ENCODE measurements at places on chromosomes 16 and 17. TPM values are rescaled to one million over a fixed set of nuclear protein-coding genes. Genes with fewer than 3 reads are reported as not detected.

GRCh38 chr16:57245472-57246113 is 534 bp downstream of the ARL2BP start:
- peak overlapping the region; percentile 91 for H3K27ac ChIP-seq
- H3K36me3 ChIP-seq, result no peaks in the 10 kb centered on the region
- H3K4me3 ChIP-seq, result peak overlapping the region; percentile 72
- peaks cover 7% of the 10 kb centered on the region for H3K4me1 ChIP-seq
- H3K27me3 ChIP-seq, result no peaks in the 10 kb centered on the region

DNA sequence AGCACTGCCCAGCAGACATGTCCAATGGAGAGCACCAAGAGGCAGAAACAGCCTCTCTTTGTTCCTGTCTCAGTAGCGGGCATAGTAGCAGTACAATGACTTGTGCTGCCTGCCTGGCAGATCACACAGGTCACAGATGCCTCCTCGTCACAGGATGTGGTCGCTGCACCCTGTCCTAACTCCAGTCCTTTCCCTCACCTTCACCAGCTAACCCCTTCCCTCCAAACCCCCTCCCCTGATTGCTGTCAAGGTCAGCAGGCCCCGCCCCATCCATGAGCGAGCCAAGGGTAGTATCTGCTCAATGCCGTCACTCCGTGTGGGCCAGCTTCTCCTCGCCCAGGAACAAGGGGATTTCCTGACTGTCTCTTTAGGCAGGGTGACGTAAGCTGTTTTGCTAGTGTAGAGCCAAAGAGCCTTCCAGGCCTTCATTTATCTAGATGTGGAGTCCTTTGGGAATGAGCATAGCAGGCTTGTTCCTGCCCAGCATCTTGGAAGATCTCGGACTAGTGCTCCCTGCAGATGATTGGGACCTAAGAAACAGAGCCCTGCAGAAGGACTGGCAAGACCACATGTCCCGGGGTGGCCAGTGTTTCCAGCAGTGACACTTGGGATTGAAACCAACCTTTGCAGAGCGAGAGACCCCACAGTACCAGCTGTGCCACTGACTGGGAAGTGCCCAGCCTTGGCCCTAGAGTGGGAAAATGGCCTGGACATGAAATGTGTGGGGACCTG is 75.9 kb upstream of the TNRC6C start:
- no peak overlapping the region for H3K27ac ChIP-seq
- peak; percentile 68 for DNase-seq
- H3K27me3 ChIP-seq, result peaks cover 3% of the 10 kb centered on the region
- no peaks in the 10 kb centered on the region for H3K4me1 ChIP-seq
- no peak overlapping the region for H3K4me3 ChIP-seq

DNA sequence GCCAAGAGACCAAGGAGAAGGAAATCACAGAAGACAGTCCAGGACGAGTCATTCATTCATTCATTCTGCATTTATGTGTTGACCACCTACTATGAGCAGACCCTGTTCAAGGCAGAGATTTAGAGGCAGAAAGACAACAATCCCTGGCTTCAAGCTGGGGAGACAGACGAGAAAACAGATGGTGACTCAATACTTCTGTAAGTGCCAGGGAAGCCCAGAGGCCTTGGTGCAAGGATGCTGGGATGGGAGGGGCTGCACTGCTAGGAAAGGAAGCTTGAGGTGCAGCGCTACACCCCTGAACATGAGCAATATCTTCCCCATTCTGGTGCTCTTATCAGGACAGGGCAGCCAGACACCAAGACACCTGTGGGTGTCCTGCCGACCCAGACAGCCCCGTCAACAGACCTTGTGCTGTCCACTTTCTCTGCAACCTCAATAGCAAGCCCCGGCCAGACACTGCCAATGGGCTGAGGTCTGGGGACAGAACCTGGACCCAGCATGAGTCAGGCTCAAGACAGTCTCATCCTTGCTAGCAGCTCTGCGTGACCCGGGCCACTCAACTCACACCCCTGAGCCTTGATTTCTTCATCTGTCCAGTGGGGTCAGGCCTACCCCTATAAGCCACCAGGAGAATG is 163.5 kb downstream of the COPRS start:
- no peak overlapping the region for H3K4me3 ChIP-seq
- no peaks in the 10 kb centered on the region for H3K36me3 ChIP-seq
- H3K27me3 ChIP-seq, result no peaks in the 10 kb centered on the region
- H3K4me1 ChIP-seq, result no peaks in the 10 kb centered on the region
- H3K27ac ChIP-seq, result no peak overlapping the region

DNA sequence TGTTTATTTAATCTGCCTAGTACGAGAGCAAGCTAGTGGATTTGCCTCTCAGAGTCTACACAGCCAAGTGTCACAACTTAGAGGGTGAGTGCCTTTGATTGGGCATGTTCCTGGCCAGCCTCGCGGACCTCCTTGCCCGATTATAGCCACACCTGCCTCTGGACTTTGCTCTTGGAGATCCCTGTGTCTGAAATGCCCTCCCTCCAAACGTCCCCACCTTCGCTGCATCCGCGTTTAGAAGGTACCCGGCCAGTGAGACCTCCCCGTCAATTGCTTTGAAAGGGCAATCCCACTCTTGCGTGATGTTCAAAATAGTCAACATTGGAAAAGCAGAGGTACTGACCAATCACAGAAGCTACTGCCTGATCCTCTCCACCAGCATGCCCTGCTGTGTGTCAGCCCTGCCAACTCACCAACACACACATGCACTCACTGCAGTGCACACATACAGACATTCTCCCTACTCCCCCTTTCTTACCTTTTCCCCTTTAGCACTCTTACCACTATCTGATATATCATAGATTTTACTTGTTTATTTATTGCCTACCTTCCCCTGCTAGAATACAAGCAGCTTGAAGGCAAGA is 6.5 kb upstream of the SDK2 start:
- no peak overlapping the region for H3K27ac ChIP-seq
- H3K36me3 ChIP-seq, result no peaks in the 10 kb centered on the region
- H3K4me1 ChIP-seq, result no peaks in the 10 kb centered on the region
- no peak overlapping the region for H3K4me3 ChIP-seq

DNA sequence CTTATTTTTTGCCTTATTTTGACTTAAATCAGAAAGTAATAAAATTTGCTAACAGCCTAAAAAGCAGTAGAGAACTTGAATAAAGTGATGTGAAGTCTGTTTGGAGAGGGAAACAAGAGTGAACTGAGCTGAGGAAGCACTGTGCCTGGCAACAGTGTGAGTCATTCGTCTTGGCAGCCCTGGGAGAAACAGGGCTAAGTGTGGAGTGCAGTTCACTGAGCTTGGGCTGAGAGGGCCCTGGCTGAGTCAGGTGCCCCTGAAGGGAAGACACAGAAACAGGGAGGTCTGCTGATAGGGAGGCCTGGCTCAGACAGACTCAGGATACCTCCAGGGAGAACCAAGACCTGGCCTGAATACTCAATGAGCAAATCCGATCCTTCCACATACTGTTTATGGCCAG is 132.1 kb downstream of the HS3ST4 start:
- H3K27ac ChIP-seq, result no peak overlapping the region
- no peak for DNase-seq
- H3K36me3 ChIP-seq, result no peaks in the 10 kb centered on the region
- H3K4me3 ChIP-seq, result no peak overlapping the region

- H3K36me3 ChIP-seq, result no peaks in the 10 kb centered on the region
- no peak overlapping the region for H3K4me3 ChIP-seq
- no peak overlapping the region for H3K27ac ChIP-seq
- DNase-seq, result no peak
- no peaks in the 10 kb centered on the region for H3K4me1 ChIP-seq
- no peaks in the 10 kb centered on the region for H3K27me3 ChIP-seq
Observed at GRCh38 chr16:73213732-73214455, 166.0 kb upstream of the ZFHX3 start.

DNA sequence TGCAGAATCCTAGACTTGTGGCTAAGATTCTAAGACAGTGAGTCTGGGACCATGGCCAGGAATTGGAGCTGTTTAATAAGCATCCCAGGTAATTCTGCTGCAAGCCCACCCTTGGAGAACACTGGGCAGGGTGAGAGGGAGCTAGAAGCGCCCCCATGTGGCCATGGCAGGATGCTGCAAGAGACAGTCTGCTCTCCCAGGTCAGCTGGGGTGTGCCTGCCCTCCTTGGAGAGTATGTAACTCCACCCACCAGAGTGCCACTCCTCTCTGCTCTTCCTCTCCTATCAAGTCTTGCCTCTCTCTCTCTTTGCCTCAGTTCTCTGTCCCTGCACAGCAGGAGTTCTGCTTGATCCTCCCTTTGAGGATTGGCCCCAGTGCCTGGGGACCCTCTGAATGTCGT is 14.9 kb downstream of the RCVRN start:
- H3K27me3 ChIP-seq, result no peaks in the 10 kb centered on the region
- no peaks in the 10 kb centered on the region for H3K4me1 ChIP-seq
- no peak for DNase-seq
- H3K36me3 ChIP-seq, result no peaks in the 10 kb centered on the region

GRCh38 chr16:2171601-2172178 is 16.1 kb downstream of the TRAF7 start:
- no peak for DNase-seq
- H3K27ac ChIP-seq, result no peak overlapping the region
- H3K27me3 ChIP-seq, result no peaks in the 10 kb centered on the region

DNA sequence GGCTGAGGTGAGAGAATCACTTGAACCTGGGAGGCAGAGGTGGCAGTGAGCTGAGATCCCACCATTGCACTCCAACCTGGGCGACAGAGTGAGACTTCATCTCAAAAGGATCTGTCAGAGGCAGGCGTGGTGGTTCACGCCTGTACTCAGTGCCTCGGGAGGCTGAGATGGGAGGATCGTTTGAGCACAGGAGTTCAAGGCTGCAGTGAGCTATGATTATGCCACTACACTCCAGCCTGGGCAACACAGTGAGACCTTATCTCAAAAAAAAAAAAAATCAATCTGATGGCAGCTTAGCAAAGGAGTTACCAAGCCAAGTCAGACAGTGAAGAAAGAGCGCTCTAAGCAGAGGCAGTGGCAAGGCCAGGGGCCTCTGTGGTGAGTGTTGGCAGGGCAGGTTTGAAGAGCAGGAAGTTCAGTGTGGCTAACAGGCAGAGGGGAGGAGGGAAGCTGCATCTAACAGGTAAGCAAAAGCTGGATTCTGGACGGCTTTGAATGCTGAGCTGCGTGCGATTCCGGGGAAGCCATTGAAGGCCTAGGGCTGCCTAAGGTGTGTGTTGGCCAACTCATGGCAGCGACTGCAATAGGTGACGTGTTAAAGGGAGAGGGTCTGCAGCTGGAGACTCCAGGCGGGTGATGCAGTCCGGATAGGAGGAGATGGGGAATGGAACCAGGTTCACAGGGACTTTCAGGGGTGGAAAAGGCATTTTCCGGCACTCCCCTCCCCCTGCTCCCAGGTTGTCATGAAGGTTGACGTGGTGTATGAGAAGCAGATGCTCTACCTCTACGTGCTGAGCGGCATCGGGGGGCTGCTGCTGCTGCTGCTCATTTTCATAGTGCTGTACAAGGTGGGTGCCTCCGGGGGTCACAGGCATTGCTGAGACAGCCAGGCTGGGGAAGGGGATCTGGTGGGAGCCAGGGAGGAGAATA is 7.0 kb downstream of the ZNF768 start:
- H3K4me1 ChIP-seq, result no peaks in the 10 kb centered on the region
- no peak for DNase-seq
- no peak overlapping the region for H3K27ac ChIP-seq
- H3K4me3 ChIP-seq, result no peak overlapping the region
- H3K27me3 ChIP-seq, result no peaks in the 10 kb centered on the region
- H3K36me3 ChIP-seq, result no peaks in the 10 kb centered on the region

GRCh38 chr16:48385253-48386150 is at the start of gene SIAH1:
SIAH1 (minus strand) TSS chr16:48385413; CDS start chr16:48362428, 22,985 bp downstream.
- peak; percentile 96 for DNase-seq
- peaks cover 21% of the 10 kb centered on the region for H3K4me1 ChIP-seq
- H3K36me3 ChIP-seq, result no peaks in the 10 kb centered on the region
- H3K27me3 ChIP-seq, result no peaks in the 10 kb centered on the region

DNA sequence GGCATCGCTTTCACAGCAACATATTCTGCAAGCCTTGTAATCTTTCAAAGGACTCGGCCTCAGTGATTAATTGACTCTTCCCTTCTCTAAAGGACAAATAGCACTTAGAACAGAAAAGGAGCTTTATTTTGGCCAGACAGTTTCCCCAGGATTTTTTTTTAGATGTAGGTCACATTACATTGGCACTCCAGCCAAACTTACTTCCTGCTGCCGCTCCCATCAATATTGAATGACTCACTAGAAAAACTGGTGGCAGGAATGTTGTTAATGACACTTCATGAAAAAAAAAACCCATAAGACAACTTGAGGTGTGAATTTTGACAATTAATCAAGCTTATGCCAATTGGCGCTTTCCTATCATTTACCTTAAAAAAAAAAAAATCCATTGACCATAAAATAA is 432.6 kb downstream of the TOX3 start:
- H3K4me3 ChIP-seq, result no peak overlapping the region
- no peak overlapping the region for H3K27ac ChIP-seq
- no peaks in the 10 kb centered on the region for H3K4me1 ChIP-seq
- DNase-seq, result no peak
- H3K27me3 ChIP-seq, result no peaks in the 10 kb centered on the region

DNA sequence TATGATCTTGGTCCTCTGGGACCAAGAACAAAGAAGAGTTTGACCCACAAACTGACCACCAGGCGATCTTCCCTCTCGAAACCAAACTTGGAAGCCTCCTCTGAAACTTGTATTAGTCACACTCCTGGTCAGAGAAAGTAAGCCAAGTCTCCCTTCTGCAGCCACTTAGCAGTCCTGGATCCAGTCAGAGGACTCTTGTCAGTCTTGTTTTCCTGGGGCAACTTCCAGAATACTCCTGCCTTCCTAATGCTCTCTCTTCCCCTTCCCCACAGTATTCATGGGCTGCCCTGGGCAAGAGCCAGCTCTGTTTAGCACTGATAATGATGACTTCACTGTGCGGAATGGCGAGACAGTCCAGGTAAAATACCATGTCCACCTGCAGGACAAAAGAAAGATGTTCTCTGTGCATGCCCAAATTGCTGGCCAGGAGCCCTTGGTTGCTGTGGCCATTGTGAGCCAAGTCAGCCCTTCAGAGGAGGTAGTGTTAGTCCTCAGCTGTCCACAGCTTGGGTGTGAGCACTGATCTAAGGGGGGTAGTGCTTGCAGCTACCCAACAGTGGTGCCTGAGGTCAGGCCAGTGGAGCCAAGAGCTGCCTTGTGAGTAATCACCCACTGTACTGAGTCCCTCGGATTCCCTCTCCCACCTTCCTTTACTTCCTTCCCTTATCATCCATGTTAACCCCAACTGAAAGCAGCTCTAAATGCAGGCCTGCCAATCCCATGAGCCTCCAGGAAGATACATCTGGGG is 31.2 kb downstream of the CDH3 start:
- no peak overlapping the region for H3K4me3 ChIP-seq
- no peak for DNase-seq
- H3K27me3 ChIP-seq, result no peaks in the 10 kb centered on the region
- H3K27ac ChIP-seq, result no peak overlapping the region

The TIMP2 gene
- total RNA-seq, result 39.9 TPM

The HEATR9 gene
- total RNA-seq, result not detected

The RUSF1 gene
- total RNA-seq, result 39.9 TPM

The FOXJ1 gene
- total RNA-seq, result 1.2 TPM

The PITPNC1 gene
- 23.8 TPM for total RNA-seq

The RPTOR gene
- total RNA-seq, result 10.5 TPM

Data from pancreas (tissue), 10 donors.